Activated CD4-positive, alpha-beta T cell treated with anti-CD3 and anti-CD28 coated beads, Interleukin-2, amount 50 U/mL, for 48 hours (primary cell): ENCODE measurements at places on chromosomes 2 and 18.
A peak's percentile ranks its signal among the peaks of the same experiment; 100 is the strongest.

GRCh38 chr2:117330641-117331040, 483.9 kb upstream of the DDX18 start:
- DNase-seq: no peak

DNA sequence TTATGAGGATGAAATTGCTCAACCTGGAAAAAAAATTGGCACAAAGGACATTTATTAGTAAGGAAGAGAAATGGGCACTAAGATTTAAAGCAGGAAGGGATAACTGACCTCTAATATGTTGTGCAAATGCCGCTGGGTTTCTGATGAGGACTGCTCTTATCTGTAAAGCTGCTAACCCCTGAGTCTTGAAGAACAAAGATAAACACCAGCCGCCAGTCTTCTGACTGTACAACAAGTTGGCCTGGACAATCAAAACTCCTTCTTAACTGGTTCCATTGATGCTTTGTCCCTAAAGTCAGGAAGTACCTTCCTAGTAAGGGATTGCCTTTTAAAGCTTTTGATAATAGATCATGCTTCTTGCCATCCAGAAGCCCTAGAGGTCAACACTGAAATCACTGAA, 301.8 kb downstream of the TRIB2 start:
- no peak for DNase-seq

DNA sequence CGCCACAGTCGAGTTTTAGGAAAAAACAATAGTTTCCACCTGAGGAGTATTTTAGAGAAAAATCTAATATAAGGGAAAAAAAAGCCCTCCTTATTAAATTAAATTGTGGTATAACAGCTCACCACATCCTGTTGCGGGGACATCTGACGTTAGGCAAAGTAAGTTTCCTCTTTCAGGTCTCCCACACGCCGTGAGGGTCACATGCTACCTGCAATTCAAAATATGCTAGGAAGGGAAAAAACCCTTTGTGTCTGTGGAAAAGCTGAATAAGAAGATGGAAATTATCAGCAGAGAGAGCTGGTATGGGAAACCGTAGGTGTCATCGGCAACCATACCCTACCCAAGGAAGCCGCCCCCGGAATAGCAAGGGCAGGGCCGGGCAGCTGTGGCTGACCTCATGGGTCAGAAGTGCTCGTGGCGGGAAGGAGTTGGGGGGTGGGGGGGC, 128.0 kb downstream of the NFATC1 start:
- peak; percentile 74 for DNase-seq

GRCh38 chr18:48254077-48254602, 155.0 kb downstream of the ZBTB7C start:
- no peak for DNase-seq

GRCh38 chr2:23803965-23804542, 122.9 kb downstream of the ATAD2B start:
- no peak for DNase-seq

DNA sequence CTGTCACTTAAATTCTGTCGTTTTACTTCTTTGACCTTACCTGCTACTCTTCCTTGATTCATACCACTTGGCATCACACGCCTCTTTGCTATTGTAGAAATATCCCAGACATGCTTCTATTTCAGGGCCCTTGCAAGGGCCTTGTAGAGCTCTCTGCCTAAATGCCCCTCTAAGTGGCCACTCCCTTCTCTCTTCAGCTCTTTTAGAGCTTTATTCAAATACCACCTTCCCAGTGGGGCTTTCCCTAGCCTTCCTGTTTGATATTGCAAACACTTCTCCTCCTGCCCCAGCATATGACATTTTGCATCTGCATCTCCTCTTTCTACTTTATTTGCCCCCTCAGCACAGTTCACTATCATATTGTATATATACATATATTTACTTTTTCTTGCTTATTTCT, 54.0 kb downstream of the PELI1 start:
- no peak for DNase-seq

DNA sequence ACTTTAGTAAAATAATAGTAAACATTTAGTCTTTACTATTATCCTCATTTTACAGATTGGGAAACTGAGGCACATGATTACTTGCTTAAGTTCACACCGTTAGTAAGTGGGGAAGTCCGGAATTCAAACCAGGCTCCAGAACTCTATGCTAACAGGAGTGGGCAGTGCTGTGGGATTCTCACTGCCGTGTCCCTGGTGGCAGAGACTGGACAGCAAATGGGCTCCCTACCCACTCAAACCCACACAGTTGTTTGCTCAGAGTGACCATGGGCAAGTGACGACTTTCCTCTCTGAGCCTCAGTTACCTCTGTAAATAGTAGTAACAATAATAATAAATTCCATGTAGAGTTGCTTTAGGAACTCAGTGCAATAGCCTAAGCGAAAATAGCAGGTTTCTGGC, 24.0 kb downstream of the MAIP1 start:
- no peak for DNase-seq

GRCh38 chr2:23596316-23596885, 211.4 kb downstream of the KLHL29 start:
- no peak for DNase-seq

- no peak for DNase-seq
These were observed 139.0 kb upstream of the NXPH2 start for GRCh38 chr2:138919120-138919747.

DNA sequence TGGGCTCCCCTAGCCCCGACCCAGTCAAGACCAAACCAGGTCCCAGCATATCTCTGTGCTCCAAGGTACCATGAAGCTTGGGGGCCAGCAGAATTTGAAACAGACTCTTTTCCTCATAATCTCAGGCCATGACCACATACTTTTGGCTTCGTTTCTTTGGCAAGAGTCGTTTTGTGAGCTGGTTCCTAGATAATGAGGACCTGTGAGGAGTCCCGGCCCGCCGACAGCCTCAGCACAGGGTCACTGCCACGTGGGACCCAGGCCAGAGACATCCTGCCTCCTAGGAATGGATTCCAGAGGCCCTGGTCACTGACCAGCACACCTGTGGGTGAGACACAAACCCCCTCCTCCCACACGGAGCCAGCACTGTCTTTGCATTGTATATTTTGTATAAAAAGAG, 73.5 kb downstream of the VAPA start:
- DNase-seq: no peak

DNA sequence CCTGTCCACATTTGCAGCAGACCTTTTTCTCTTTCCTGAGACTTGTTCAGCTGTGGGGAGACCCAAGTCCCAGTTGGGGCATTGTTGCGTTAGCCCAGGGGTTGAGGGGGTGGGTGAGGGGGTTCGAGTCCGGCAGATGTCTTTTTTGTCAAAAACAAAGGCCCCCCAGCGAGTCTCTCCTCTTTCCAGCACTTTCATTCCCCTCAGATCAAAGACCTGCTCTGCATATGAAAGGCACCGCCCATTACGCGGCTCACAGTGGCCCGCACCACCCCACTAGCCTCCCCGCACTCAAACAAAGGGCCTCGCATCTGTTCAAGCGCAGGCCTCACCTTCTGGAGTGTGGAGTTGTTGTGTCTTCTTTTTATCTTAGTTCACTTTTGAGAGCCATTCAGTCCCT, 25.2 kb downstream of the TRABD2A start:
- peak; percentile 17 for DNase-seq

- DNase-seq: no peak
These were observed 113.5 kb downstream of the MEIS1 start for GRCh38 chr2:66548422-66548821.

DNA sequence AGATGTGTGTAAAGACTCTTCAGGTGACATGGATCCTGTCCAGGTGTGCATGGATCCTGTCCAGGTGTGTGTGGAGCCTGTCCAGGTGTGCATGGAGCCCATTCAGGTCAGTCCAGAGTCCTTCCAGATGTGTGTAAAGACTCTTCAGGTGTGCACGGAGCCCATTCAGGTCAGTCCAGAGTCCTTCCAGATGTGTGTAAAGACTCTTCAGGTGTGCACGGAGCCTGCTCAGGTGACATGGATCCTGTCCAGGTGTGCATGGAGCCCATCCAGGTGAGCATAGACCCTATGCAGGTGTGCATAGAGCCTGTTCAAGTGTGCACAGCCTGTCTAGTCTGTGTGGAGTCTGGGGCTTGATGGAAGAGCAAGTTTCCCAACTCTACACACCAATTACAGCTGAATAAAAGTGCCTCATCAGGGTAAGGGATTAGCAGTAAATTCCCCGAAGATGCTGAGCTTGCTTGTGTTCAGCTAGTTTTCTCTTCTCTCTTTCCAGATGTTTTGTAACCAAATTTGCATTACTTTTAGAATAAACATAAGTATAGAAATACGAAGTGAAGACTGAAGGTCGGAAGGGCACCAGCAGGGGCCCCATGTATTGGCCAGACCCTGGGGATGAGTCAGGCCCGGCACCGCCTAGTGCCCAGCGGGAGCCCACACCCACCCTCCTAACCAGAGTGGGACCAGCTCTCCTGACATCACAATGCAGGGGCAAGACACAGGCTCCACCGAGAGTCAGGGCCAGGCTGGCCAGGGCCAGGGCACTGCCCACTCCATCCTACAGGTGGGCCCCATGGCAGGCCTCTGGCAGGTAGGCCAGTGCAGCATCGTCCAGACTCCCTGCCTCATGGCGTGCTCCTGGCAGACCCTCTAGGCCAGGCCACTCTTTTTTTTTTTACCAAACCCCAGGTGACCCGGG, 38.6 kb upstream of the GPC1 start:
- DNase-seq: no peak

DNA sequence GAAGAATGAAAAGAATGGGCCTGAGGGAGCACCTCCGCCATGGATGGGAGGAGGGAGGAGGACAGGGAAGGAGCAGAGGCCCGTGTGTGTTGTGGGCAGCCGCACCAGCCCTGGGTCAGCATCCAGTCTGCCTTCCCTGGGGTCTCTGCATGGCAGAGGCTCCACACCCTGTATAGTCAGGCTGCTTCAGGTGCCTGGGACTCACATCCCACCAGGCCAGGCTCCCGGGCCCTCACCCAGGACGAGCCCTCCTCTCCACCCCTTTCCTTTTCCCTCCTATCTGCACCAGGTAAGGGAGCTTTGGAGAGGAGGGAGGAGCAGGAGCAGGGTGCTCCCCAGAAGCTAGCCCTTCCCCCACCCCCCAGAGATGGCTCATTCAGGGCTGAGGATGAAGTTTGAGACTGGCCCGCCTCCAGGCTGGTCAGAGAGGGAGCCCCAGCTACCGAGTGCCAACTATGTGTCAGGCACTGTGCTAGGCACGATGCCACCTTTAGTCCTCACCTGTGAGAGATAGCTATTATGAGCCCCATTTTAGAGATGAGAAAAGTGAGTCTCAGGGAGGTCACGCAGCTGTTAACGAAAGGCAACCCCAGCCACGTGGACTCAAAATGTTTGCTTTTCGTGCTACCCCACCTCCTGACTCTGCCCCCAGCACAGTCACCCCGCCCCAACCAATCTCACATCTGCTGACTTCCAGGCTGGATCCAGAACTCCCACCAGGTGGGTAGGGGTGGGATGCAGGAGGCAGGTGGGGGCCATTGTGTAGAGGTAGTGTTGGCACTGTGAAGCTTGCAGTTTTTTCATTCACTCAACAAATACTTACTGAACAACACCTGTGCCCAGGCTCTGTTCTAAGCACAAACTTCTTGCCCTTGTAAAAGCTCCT, 242.1 kb downstream of the DYSF start:
- DNase-seq: no peak

- DNase-seq: no peak
These were observed 518.6 kb upstream of the SLC39A10 start for GRCh38 chr2:195138435-195138834.

DNA sequence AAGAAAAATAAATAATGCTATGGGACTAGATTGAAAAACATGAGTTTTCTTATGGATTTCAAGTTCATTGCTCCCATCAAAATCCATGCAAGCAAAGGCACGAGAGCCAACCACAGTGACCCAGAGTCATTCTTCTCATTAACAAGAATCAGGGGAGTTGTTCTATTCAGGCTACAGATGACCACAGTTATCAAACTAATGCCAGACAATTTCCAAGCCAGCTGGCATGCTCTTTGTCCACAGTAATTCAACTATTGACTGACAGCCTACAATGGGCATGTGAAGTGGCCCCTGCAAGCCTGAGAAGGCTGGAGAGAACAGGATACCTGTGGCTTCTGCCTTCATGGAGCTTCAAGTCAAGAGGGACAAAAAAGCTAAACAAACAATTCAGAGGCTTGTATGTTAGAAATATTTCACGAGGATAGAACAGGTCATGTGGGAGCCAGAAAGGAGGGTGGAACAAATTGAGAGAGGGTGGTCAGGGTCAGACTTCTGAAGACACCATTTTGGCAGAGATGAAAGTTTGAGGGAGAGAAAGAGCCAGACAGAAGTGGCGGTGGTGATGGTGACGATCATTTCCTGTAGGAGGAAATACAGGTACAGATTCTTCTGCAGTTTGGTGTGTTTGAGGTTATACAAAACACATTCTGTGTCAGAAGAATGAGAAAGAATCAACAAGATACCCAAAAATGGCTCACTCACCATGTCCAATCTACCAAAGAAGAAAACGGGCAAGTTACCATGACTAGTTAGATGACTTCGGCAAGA, 732.4 kb downstream of the RNF144A start:
- DNase-seq: no peak

DNA sequence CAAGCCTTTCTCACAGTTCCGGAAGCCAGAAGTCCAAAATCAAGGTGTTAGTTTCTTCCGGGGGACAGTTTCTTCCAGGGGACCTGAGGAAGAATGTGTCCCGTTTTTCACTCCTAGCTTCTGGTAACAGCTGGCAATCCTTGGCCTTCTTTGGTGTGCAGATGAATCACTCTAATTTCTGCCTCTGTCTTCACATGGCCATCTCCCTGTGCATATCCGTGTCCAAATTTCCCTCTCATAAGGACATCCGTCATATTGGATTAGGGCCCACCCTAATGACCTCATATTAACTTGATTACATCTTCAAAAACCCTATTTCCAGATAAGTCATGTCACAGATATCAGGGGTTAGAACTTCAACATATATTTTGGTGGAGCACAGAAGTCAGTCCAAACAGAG, 141.4 kb downstream of the ZEB2 start:
- no peak for DNase-seq

GRCh38 chr18:79939096-79939495, 12.4 kb downstream of the SLC66A2 start:
- DNase-seq: no peak
